Naive thymus-derived CD8-positive, alpha-beta T cell (primary cell): ENCODE measurements at places on chromosomes 5 and 9. TPM values are rescaled to one million over a fixed set of nuclear protein-coding genes. Genes with fewer than 3 reads are reported as not detected.
A peak's percentile ranks its signal among the peaks of the same experiment; 100 is the strongest.

- DNase-seq: no peak
These were observed 102.0 kb downstream of the STK32A start for GRCh38 chr5:147336876-147337275.

DNA sequence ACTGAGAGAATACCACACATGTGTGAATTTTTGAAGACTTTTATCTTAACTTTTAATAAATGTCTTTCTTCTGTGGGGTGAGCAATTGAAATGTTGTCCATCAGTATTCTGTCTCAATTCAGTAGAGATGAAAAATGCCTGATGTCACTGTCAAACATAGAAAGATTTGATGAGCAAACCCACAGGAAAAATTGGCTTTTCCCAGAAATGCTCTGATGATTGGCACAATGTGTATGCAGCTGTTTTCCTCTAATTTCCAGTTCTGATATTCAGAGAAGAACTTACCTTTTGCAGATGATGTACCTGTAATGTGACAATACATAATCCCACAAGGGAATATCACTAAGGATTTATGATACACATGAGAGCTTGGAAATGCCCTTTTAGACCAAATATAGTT, 340.0 kb downstream of the PTPRD start:
- DNase-seq: no peak

- no peak for DNase-seq
These were observed 63.7 kb upstream of the IFNK start for GRCh38 chr9:27460226-27461023.

GRCh38 chr5:77231471-77232138, 21.1 kb downstream of the PDE8B start:
- no peak for DNase-seq

GRCh38 chr5:101346447-101346846, 443.4 kb upstream of the ST8SIA4 start:
- DNase-seq: no peak

GRCh38 chr5:78527054-78527859, 121.3 kb downstream of the LHFPL2 start:
- DNase-seq: no peak

- no peak for DNase-seq
These were observed 148.5 kb upstream of the TYRP1 start for GRCh38 chr9:12544700-12545099.

- DNase-seq: no peak
These were observed 551.1 kb downstream of the PSAT1 start for GRCh38 chr9:78848061-78848460.

GRCh38 chr9:71990466-71990865, 69.9 kb downstream of the C9orf57 start:
- DNase-seq: no peak

DNA sequence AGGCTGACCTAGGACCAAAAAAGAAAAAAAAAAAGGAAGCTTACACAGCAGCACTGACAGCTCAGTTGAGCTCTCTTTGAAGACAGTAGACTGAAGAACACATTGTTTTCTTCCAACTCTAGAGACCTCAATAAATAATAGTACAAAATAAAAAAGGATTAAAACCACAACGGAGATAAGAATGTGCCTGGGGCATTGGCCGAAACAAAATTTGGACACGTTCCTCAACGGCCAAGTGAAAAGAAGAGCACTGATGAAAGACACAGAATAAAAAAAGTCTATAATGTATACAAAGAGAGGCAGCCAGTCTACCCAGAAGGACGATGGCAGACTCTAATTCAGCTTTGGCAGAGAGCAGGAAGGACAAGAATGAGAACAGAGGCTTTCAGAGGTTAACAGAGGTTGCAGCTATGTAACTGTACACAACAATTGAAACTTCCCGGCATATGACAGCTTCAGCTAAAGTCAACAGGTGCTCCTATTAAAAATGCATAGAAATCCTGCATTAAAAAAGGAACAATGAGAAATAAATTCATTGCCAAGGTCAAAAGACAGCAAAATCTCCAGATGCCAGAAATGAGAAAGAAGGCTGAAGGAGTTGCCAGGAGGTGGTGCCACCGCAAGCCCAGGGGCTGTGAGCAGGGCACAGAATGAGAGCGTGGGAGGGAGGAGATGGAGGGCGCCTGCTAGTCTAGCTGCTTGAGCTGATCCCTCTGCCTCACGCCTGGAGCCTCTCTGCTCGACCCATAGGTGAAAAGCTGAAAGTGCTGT, 113.9 kb downstream of the DCP2 start:
- DNase-seq: peak; percentile 46

DNA sequence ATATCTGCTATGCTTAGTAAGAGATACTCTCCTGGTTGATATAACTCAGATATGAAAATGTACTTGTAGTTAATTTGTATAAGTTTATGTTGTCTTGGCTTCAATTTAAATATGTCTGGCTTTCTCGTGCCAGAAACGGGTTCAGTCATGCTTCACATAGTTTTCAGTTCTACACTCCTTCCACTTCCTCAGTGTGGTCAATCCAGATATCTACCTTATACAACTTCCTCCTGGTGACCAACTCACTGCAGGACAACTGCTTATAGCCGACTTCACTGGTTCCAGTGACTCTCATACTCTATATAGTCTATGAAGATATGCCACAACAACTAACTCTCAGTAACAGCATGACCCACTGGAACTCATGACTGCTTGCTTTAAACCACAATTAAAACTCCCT, 690.4 kb downstream of the SLCO4C1 start:
- DNase-seq: no peak

The TNFSF15 gene
- polyA plus RNA-seq: not detected

The PAPPA gene
- not detected for polyA plus RNA-seq

The NR4A3 gene
- polyA plus RNA-seq: 0.22 TPM

The FGF18 gene
- polyA plus RNA-seq: not detected

The PRR7 gene
- polyA plus RNA-seq: 14.6 TPM

The ADAMTSL2 gene
- 0.14 TPM for polyA plus RNA-seq
